Left colon (tissue), 2 donors: ENCODE measurements at places on chromosomes 2 and 18. TPM values are rescaled to one million over a fixed set of nuclear protein-coding genes. Genes with fewer than 3 reads are reported as not detected.

DNA sequence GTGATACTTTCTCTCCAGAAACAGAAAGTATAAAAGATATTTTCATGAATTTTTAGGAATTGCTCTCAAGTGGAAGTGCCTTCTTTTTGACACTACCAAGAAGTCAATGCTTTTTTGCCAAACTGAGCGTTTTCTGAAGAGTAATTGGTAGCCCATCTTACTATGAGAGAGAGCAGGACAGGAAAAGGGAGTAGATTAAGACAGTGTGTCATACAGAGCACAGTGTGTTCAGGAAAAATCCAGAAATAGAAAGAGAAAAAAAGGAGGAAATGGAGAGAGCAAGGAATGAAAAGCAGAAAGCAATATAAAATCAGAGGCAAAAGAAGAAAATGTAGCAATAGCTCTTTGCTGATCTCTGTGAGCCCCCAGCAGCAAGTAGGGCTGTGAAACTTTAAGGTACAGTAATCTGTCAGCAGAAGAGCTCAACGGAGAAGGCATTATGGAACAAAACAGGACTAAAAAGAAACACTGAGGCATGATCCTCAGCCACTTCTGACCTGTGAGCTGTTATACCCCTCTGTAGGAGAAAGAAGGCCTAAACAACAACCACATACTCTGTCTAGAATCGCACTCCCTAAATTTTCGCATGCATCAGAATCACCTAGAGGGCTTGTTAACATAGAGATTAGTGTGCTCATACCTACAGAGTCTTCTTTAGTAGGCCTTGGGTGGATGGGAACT lies 15.0 kb upstream of the PGAP1 start:
- DNase-seq: no peak

Gene TUBA3E
- not detected for total RNA-seq

Gene RABL2A
- total RNA-seq: 19.0 TPM

Gene ABHD1
- total RNA-seq: not detected

GRCh38 chr18:45838302-45839070 lies 13.0 kb downstream of the SIGLEC15 start:
- no peak for DNase-seq

Gene BOD1L2
- not detected for total RNA-seq

- DNase-seq: no peak
Measured at GRCh38 chr2:199646439-199646838, 188.7 kb upstream of the SATB2 start.

DNA sequence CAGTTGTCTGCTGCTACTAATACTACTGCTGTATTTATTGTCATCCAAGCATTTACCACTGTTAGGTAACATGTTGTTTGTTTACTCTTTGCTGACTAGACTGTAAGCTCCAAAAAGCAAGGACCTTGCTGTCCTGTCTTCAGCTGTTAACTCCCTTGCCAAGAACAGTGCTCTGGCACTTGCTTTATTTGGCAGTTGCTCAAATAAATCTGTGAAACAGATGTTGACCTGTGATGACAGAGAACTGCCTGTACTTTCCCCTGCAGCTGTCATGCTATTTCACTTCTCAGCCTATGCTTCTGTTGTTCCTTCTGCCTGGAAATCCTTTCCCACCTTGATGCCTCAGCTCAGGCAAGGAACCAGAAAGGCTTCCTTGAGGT lies 181.2 kb downstream of the ATAD2B start:
- DNase-seq: no peak

DNA sequence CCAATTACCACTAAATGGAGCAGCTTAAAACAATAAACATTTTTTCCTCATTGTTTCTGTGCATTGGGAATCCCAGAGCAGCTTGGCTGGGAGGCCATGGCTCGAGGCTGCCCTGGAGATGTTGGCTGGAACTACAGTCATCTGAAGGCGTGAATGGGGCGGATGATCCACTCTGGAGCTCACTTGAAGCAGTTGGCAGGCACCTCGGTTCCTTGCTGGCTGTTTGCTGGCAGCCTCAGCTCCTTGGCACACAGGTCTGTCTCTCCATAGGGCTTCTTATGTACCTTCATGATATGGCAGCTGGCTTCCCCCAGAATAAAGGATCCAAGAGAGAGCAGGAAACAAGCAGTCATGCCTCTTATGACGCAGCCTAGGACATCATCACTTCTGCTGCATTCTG lies 227.0 kb upstream of the COPS8 start:
- DNase-seq: no peak

Gene MARCO
- total RNA-seq: 3.2 TPM

- no peak for DNase-seq
Measured at GRCh38 chr2:1550658-1551316, 137.5 kb downstream of the TPO start.

Gene AKAIN1
- not detected for total RNA-seq

Gene KLF7
- 5.4 TPM for total RNA-seq

Gene MYO7B
- total RNA-seq: 244 TPM

Gene ALPP
- total RNA-seq: not detected

DNA sequence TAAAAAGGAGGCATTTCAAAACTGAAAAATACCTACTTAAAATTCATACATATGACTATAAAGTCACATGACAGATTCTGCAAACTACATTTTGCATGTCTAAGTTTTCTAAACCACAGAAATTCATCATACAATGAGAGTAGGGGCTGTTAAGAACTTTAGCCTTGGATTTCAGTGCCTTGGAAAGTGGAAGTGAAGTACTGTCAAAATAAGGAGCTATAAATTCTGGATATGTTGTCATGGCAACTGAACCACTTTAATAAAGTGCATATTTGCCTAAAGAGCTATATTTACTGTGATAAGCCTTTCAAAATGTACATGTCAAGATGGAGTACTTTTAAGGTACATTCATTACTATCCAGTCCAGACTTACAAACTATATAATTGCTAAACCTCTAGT lies 227.1 kb downstream of the RAB3GAP1 start:
- no peak for DNase-seq

- DNase-seq: no peak
Measured at GRCh38 chr2:79972661-79973060, 331.9 kb downstream of the LRRTM1 start.

DNA sequence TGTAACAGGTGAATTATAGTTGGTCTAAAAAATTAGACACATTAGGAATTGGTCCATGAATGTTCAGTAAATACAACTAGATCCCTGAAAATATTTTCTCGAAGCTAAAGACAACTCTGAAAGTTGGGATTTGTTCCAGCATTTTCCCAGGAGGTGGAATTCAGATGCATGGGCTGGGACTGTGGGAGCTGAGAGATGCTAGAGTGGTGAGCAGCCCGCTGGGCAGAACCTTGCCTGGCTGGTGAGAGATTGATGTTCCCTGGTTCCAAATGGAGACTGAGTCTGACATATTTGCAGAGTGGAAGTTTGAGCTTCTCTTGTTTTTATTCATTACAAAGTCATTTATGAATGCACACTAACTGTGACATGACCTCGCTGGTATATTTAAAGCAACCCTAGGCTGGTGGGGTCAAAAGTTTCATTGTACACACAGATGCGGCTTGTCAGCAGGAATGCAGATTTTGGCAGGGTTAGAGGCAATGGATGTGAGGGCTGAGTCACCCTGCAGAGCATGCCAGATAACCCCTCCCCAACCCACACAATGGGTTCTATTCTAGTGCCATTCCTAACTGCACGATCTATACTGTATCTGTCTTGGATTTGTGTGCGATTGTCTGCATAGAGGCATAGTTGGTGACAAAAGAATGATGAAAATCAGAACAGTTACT lies 23.5 kb upstream of the TMEM178A start:
- no peak for DNase-seq

- DNase-seq: no peak
Measured at GRCh38 chr2:111196435-111196834, 75.7 kb downstream of the BCL2L11 start.

Gene IL1RL1
- 3.4 TPM for total RNA-seq

Gene TSPYL6
- not detected for total RNA-seq

Gene COL4A4
- total RNA-seq: 2.0 TPM

Gene DNAJC5G
- not detected for total RNA-seq

DNA sequence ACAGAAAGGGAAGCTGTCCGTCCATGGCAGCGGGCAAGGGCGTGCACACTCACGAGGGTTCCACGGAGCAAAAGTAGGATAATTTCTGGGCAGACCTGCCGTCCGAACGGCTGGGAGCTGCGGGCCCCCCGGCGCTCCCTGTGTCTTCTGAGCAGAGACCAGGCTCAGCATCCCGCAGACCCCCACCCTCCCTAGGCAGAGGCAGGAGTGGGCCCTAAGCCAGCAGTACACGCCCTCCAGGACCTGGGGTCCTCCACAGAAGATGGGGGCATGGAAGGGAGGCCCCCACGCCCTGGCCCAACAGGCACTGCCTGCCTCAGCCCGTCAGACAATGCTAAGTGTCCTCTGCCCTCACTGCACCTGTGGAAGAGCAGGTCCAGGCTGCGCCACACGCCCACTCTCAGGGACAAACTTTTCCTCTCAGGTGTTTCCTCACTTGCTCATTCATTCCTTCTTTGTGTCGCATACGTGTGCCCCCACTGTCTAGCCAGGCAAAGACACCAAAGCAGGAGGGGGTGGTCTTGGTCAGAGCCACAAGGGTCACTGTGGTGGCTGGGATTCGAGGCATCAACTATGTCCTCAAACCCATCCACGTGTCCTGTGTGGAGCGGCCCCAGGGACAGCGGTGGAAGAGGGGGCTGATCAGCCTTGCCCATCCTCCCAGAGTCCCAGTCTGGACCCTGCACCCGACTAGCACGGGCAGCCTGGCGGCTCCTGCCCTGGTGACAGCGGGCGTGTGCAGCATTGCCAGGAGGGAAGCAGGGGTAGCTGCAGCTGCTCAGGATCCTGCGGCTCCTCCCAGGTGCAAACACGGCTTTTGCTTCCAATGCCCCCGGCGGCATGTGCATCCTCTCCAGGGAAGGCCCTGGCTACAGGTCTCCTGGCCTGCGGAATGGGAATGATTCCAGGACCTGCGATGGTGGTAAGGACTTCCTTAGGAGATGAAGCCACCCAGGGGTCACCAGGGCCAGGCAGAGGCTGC lies 2.4 kb upstream of the GPC1 start:
- DNase-seq: peak; percentile 6

GRCh38 chr2:159680692-159681091 lies 31.6 kb upstream of the MARCHF7 start:
- DNase-seq: no peak

GRCh38 chr2:181500201-181500600 lies 43.0 kb downstream of the ITGA4 start:
- DNase-seq: no peak

DNA sequence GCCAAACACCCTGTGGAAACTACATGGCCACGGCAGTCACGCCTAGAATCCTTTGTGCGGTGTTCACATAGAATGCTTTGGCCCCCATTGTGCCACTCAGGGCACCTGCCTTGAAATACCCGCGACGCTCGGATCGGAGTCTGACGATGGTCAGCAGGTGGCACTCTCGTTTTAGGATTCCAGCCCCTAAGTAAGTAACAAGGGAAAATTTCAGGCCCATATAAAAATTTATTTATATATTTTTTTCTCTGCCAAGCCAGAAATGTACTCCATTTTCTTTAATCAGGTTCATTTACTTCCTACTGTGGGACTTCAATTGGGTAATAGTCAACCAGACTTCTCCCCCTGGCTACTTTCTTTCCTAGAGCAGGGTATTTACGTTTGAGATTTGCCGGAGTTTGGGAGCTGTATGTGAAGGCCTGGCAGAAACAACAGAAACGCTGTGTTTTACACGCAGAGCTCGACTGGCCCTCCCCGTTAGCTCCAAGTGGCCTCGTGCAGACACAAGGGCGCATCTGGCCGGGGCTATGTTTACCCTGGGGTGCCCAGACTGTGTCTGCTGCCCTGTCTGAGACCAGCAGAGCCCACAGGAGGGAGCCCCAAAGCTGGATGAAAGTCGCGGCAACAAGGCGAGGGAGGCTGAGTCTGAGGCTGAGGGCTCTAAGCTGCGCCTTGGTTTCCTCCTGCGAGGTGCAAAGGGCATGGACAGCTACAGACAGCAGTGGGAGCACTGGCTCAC lies 41.6 kb downstream of the LRRC30 start:
- DNase-seq: no peak

GRCh38 chr2:120709608-120710041 lies 26.0 kb upstream of the GLI2 start:
- no peak for DNase-seq

Gene BCL11A
- total RNA-seq: 28.9 TPM
